ENCODE measurements at places on chromosomes 13 and 19. TPM values are rescaled to one million over a fixed set of nuclear protein-coding genes. Genes with fewer than 3 reads are reported as not detected.

Gene ZNF433
- total RNA-seq: 5.1 TPM

DNA sequence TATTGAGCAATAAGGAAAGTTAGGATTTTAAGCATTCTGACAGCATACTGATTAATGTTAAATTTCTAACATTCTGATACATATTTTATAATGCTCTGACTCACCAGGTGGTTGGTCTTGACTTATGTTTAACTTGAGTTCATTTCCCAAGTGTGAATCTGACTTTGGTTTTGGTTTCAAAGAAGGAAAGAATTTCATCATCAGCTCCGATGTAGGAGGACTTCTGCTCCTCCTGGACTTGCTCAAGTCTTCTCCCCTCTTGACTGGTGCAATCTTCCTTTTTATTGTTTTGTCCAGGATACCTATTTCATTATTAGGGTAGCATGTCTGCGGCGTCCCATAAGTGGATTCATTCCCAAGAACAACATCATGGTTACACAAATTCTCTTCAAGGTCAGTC lies 141.3 kb downstream of the RNF17 start:
- H3K4me1 ChIP-seq: no peaks in the 10 kb centered on the region
- no peaks in the 10 kb centered on the region for H3K27me3 ChIP-seq
- DNase-seq: no peak
- no peak overlapping the region for H3K4me3 ChIP-seq
- H3K27ac ChIP-seq: no peak overlapping the region
- peaks cover 36% of the 10 kb centered on the region for H3K36me3 ChIP-seq

DNA sequence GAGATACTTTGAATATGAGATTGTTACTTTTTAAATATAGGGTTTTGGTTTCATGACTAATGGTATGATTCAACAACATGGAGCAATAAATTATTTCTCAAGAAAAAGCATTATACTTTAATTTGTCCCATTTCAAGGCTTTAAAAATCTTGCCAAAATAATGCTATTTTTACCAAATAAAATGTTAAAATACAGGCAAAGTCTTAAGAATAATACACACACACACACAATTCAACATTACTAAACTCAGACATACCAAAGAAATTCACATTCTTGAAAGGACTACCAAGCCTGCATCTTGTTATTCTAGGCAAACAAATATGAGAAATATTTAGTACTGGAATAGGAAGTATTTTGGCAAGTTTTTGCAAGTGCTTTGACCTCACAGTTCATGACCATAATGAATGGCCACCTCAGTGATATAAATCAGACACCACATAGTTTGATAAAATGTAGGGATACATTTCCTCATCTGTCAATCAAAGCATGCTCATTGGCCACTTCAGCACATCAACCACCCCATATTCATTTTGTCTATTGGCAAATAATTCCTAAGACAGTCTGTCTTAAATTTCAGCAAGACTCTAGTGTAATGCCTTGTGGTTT lies 107.2 kb downstream of the NALCN start:
- no peaks in the 10 kb centered on the region for H3K36me3 ChIP-seq
- no peaks in the 10 kb centered on the region for H3K27me3 ChIP-seq
- H3K4me1 ChIP-seq: no peaks in the 10 kb centered on the region
- no peak overlapping the region for H3K27ac ChIP-seq
- no peak for DNase-seq

DNA sequence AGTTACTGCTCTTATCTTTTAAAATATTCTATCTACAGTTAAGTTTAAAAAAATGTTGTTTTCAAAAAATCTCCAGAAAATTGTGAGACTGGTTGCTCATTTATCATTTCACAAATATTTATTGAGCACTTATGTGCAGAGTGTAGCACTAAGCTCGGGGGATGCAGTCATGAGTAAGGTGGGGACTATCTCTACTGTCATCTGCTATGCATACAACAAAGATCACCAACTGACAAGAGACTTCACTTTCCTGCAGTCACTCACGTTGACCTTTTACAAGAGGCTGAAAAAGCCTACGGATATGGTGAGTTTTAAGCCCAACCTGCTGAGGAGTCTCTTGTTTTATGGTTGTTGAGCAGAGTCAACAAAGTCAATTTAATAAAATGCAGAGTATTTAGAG lies 392.5 kb downstream of the KLF12 start:
- no peak overlapping the region for H3K27ac ChIP-seq
- no peaks in the 10 kb centered on the region for H3K36me3 ChIP-seq
- H3K27me3 ChIP-seq: no peaks in the 10 kb centered on the region
- DNase-seq: no peak
- H3K4me3 ChIP-seq: no peak overlapping the region

DNA sequence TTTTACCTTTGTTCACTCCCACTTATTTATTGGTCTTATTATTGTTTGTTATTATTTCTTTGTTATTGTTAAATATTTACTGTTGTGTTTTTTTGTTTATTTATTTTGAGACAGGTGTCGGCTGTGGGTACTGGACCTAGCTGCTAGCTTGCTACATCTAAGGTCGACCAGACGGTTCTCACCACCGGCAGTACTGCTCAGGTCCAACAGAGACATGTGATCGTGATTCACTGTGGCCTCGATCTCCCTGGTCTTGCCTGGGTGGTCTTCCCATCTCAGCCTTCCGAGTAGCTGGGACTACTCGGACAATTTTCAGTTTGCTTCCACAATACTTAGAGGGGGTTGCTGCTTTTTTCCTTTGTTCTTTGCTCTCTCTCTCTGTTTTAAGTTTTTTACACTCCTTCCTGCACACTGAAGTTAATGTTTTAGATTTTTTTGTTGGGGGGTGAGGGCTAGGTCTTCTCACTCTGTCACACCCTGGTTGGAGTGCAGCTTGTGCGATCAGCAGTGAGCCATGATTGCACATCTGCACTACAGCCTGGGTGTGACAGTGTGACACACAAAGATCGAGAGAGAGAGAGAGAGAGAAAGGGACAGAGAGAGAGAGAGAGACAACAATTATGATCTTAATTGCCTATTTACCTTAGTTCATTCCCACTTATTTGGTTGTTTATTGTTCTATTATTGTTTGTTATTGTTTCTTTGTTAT lies 1432.4 kb downstream of the UQCRFS1 start:
- H3K27ac ChIP-seq: no peak overlapping the region
- no peaks in the 10 kb centered on the region for H3K36me3 ChIP-seq
- no peaks in the 10 kb centered on the region for H3K27me3 ChIP-seq
- H3K4me1 ChIP-seq: no peaks in the 10 kb centered on the region

DNA sequence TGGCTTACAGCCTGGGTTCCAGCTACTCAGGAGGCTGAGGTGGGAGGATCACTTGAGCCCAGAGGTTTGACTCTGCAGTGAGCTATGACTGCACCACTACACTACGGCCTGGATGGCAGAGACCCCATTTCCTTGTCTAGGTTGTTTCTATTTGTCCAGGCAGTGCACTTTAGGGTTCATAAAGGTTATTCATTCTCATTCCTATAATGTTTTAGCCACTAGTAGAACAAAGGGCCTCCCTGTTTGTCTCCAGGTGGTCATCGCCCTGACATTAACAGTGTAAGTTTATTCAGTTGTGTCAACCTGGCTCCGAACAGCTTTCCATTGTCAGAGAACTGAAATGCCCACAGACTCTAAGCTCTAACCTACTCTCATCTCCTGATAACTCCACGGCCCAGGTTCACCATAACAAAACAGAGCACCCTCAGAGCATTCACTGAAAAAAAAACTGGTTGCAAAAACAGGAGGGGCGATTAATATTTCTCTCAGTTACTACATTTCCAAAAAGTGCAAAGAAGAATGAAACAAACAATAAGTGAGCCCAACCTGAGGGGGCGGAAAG lies 37.1 kb downstream of the SMAD9 start:
- H3K4me3 ChIP-seq: no peak overlapping the region
- no peaks in the 10 kb centered on the region for H3K4me1 ChIP-seq
- H3K27ac ChIP-seq: no peak overlapping the region
- H3K27me3 ChIP-seq: no peaks in the 10 kb centered on the region
- no peak for DNase-seq
- H3K36me3 ChIP-seq: peaks cover 4% of the 10 kb centered on the region

DNA sequence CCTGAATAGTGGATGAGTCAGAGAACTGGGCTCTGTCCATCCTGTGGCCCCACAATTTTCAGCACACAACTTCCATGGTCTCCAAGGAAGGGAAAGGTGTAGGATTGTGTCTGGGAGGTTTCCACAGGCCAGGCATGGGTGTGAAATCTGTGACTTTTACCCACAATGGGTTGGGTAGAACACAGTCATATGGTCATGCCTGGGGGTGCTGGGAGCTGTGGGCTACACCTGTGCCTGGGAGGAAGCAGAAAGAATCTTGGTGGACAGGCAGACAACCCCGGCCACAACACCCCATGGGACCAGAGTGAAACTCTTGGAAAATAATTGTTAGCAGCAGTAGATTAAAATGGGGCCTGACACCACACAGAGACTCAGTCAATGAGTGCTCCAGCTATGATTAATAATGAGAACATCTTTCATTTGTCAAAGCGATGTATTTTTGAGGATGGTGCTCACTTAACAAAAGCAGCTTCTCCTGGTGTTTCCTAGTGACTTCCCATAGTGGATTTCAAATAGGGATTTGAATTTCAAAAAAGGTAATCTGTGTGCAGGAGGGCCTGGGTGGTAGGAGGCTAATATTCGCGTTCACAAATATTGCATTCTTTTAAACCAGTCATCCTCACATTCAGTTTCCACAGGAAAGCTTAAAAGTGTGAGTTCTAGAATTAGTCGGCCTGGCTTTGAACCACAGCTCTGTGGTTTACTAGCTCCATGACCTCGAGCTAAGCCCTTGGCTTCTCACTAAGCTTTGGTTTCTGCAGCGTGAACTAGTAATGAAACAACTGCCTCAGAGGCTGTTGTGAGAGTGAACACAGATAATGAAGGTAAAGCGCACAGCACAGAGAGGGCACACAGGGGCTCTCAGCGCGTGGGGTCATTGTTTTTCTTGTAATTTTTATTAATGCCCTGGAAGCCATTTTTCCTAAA lies 89.3 kb upstream of the UQCRFS1 start:
- no peaks in the 10 kb centered on the region for H3K36me3 ChIP-seq
- peaks cover 4% of the 10 kb centered on the region for H3K27me3 ChIP-seq
- DNase-seq: no peak

Gene MYH14
- total RNA-seq: 113 TPM

DNA sequence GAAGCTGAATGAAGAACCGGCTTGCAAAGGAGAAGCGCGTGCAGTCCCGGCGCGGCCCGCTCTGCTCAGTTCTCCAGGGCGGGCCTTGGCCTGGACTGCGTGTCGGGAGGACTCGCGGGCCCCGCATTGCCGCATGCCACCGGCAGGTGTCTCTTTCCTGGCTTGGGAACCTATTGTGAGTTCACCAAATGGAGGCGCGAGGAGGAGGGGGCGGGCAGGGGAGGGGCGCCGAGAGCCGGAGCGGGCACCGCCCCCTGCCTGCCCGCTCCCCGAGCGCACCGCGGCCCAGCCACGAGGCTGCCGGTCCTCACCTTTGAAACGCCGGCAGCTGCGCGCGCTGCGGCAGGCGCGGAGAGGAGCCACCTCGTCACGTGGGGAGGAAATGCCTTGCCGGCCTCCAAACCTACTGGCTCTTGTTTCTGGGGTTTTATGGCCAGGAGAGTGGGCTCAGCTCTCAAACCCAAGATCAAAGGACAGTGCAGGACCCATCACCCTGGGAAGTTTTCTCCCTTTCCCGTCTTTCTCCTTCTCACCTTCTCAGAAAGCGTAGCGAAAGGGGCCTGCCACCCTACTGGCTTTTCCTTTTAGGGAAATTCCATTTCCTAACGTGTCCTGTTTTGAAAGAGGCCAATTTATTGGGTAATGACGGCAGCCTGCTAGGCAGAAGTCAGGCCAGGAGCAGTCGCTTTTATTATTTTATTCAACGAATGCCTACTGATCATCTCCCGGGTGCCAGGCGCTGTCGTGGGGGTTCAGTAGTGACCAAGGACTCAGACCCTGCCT lies 13.8 kb upstream of the UBE2L5 start:
- H3K4me1 ChIP-seq: peaks cover 19% of the 10 kb centered on the region
- H3K36me3 ChIP-seq: no peaks in the 10 kb centered on the region
- H3K4me3 ChIP-seq: peak overlapping the region; percentile 49
- peak; percentile 96 for DNase-seq
- peak overlapping the region; percentile 88 for H3K27ac ChIP-seq

DNA sequence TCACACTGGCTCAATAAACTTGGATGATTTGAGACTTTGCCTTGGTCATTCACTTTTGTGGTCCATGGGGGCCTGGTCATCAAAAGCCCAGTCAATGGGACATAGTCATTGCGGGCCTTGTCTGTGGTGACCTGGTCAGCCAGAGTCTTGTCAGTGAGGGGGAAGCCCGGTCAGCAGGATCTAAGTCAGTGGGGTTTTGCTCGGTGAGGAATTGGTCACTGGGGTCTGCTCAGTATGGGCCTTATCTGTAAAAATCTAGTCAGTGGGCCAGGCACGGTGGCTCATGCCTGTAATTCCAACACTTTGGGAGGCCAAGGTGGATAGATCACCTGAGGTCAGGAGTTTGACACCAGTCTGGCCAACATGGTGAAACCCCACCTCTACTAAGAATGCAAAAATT lies 63.7 kb upstream of the TPM4 start:
- H3K4me1 ChIP-seq: no peaks in the 10 kb centered on the region
- DNase-seq: no peak
- no peak overlapping the region for H3K4me3 ChIP-seq
- H3K27me3 ChIP-seq: no peaks in the 10 kb centered on the region
- no peak overlapping the region for H3K27ac ChIP-seq

Gene ZNF208
- total RNA-seq: 6.4 TPM

Gene ZNF493
- total RNA-seq: 37.1 TPM

DNA sequence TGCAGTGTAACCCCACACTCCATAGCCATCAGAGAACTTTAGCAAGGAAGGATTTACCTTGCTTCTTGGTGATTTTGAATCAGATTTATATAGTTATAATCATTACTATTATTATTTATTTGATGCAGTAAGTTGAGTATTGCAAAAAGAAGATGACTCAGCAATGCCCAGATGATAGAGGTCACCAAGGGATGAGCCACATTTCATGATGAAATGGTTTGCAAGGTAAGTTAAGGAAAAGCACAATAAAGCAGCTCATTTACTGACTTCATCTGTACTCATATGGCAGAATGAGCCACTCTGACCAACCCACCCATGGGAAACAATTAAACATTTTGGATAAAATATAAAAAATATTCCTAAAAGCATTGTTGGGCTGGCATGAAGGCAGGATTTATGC lies 59.1 kb downstream of the AKAP11 start:
- no peak overlapping the region for H3K27ac ChIP-seq
- H3K4me3 ChIP-seq: no peak overlapping the region
- H3K4me1 ChIP-seq: no peaks in the 10 kb centered on the region
- no peaks in the 10 kb centered on the region for H3K27me3 ChIP-seq
- no peaks in the 10 kb centered on the region for H3K36me3 ChIP-seq

DNA sequence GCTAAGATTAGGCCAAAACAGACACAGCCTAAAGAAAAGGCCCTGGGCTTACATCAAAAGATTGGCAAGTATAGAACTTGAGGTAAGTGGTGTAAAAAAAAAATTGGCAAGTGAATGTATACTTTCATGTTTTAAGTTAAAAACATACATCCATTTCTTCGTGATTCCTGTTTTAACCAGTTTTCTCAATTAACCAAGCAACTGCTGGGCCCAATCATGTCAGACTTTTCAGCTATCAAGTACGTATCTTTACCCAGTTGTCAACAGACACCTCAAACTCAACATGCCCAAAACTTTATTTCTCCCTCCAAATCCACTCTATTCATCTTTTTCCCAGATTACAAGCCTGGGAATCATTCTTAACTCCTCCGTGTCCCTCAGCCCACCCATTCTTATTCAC lies 1.0 kb downstream of the PCID2 start:
- peak overlapping the region; percentile 99 for H3K27ac ChIP-seq
- H3K27me3 ChIP-seq: no peaks in the 10 kb centered on the region
- peak overlapping the region; percentile 86 for H3K4me3 ChIP-seq
- H3K36me3 ChIP-seq: peaks cover 26% of the 10 kb centered on the region

GRCh38 chr13:40910324-40911050 lies 108.6 kb downstream of the ELF1 start:
- H3K27me3 ChIP-seq: no peaks in the 10 kb centered on the region
- H3K4me1 ChIP-seq: no peaks in the 10 kb centered on the region
- DNase-seq: no peak

GRCh38 chr13:92122186-92122853 lies 723.9 kb downstream of the GPC5 start:
- H3K4me3 ChIP-seq: no peak overlapping the region
- H3K4me1 ChIP-seq: no peaks in the 10 kb centered on the region
- no peaks in the 10 kb centered on the region for H3K27me3 ChIP-seq

Measured in lower lobe of right lung (tissue), 2 donors.